ENCODE measurements at places on chromosomes 7 and 10. TPM values are rescaled to one million over a fixed set of nuclear protein-coding genes. Genes with fewer than 3 reads are reported as not detected.

GRCh38 chr10:74234569-74234968 lies 83.5 kb downstream of the ADK start:
- peak; percentile 54 for DNase-seq

DNA sequence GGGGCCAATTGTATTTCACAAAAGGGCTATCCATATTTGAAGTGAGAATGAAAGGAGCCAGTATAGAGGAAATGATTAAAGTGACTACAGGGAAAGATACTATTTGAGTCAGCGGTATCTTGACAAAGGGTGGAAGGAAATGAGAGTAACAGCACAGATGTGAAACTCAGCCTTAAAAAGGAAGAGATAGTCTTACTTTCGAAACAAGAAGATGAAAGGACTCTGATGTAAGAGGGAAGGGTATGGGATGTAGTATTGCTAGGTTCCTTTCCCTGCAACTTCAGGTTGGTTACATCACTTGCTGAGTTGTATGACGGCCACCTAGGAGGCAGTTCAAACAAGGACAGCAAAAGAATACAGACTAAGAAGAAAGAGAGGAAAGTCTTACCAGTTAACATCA lies 13.7 kb downstream of the CISD1 start:
- no peak for DNase-seq

The FGFR2 gene
- not detected for total RNA-seq

DNA sequence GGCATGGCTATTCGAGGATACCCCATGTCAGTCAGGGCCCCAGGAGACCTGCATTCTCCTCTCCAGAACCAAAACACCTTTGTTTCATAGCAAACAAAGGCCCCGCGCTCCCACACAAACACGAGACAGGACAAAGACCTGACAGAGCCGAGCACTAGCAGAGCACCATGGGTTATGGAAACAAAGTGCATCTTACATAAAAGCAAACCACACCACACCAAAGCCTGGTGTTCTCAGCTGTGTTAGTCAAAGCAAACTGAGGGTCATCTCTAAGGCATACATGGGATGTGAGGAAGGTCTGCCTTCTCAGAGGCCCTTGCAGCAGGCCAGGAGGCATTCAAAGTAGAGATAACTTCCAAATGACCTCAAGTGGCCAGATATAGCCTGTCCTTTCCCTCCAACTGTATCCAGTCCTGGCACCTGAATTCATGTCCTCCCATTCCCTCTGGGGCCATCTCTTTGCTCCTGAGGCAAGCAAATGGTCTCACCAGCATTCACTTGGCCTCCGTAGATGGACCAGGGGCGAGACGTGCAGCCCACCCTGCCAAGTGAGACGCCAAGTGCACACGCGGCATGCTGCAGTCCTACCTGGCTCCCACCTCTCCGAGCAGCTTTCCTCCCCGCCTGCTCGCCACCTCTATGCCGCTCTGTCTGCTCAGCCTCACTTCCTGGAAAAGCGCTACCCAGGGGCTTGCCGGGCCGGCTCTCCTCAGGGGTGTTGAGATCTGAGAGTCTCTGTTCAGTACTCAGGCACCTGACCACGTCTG lies 45.3 kb upstream of the PDLIM1 start:
- no peak for DNase-seq

DNA sequence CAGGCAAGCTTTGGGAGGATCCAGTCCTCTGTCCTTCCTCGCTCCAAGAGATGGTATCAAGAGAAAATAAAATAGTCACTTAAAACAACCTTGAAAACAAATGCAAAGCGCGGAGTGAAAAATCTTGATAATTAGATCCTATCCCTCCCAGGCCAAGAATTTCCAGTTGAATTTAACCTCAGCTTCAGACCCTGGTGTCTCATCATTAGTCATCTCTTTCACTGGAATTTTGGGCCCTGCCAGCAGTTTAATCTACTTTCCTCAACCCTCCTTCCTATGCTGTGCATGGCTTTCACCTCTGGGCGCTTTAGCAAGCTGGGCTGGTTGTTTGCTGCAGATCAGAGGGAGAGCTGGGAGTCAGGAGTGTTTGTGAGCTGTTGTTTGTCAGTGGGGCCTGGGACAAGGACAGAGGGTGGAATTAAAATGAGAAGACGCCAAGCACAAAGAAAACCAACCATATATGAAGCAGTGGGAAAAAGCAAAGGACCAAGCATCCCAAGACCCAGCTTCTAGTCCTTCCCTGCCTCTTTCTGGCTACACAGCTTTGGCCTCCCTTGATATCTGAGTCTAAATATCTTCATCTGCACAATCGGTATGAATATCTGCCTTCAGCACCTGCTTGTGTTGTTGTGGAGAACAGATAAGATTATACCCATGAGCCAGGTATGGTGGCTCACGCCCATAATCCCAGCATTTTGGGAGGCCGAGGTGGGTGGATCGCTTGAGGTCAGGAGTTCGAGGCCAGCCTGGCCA lies 13.5 kb downstream of the MYOF start:
- peak; percentile 97 for DNase-seq

DNA sequence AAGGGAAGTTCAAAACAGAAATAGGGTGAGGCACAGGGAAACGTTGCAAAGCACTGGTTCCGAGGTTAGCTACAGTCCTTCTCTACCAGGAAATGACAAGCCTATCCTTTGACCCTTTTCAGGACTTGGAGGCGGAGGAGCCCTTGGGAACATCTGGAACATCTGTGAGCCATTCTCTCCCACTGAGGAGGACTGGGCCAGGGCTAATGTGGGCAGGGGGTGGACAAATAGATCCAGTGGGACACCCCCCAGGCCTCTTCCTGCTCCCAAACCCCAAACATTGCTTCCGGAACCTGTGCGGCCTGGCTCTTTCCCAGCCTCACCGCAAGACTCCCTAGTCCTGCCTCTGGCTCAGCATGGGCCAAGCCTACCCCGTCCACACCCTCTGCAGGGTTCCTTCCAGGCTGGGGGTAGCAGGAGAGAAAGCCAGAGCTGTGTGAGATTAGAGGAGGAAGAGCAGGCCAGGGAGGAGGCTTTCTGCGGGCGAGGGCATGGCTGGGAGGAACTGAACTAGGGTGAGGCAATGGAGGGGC lies 36.5 kb downstream of the GHRHR start:
- no peak for DNase-seq

DNA sequence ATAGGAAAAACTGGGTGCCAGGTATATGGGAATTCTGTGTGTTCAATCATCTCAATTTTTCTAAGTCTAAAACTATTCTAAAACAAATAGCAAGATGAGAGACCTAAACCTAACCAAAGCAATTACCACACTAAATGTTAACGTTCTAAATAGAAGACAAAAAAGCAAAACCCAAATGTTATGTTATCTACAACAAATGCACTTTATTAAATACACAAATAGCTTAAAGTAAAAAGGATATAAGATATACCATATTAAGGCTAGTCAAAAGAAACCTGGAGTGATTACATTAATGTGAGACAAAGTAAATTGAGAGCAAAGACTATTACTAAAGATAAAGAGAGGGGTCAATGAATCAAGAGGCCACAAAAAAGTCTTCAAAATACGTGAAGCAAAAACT lies 81.4 kb downstream of the LARP4B start:
- no peak for DNase-seq

The ATAD1 gene
- total RNA-seq = 43.9 TPM

The SLC13A4 gene
- not detected for total RNA-seq

The SH2D4B gene
- not detected for total RNA-seq

The FEZF1 gene
- not detected for total RNA-seq

The SPDYE2 gene
- not detected for total RNA-seq

The BRAT1 gene
- total RNA-seq = 37.9 TPM

DNA sequence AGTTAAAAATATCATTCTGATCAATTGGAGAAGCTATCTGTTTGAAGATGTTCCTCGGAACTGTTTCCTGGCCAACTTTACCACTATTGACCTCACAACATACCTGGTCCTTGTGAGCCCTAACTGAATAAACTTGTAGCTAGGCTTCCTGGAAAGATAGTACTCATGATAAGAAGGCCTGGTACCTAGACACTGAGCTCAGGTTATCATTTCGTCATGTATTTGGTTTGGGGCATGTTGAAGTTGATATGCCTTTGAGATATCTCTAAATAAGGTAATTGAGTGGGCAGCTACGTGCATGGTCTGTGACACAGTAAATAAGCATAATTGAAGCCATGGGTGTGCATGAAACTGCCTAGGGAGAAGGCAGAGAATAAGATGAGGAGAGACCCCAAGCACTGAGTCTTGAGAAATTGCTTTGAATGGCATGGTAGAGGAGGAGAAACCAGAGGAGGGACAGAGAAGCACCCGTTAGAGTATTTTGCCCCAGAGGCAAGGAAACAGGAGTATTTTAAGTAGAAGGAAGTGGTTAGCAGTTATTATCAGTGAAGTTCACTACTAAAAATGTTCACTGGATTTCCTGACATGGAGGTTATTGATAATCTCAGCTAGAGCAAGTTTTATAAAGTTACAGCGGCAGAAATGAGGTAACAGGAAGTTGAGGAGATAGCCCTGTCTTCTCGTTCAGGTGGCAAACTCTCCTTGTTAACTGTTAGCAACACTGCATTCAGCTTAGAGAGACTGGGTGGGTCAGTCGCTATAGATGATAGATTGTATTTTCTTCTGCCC lies 55.6 kb downstream of the CC2D2B start:
- DNase-seq = no peak

DNA sequence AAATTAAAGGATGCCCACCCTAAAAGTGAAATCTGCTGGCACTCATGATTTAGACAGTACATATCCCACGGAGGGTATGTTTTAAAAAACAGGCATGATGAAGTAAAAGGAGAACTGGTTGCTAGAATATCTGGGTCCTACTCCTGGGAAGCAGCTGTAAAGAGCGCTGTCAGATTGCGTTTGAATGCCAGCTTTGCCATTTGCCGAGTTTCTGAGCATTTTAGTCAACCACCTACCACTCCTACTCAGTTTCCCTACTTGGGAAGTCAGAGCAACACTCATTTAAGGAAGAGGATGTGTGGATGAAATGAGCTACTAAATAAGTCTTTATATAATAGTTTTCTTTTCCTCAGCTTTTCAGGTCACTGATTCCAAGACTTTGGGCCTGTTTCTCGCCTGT lies 1.1 kb upstream of the UMAD1 start:
- peak; percentile 29 for DNase-seq

DNA sequence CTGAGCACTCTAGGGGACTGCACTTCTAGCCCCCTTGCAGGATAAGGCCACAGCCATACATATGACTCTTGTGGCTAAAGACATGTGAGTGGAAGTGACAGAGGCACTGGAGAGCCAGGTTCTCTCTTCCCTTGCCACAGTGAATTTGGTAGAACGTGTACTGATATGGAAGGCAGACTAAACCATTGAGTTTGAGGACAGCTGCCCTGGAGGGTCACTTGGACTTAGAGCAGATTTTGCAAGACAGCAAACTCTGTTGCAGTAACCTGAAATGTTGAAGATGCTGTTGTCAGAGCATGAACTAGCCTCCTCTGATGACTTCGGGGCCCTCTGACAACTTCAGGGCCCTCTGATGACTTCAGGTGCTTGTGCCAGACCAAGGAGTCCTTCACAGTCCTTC lies 85.9 kb downstream of the ELMO1 start:
- no peak for DNase-seq

DNA sequence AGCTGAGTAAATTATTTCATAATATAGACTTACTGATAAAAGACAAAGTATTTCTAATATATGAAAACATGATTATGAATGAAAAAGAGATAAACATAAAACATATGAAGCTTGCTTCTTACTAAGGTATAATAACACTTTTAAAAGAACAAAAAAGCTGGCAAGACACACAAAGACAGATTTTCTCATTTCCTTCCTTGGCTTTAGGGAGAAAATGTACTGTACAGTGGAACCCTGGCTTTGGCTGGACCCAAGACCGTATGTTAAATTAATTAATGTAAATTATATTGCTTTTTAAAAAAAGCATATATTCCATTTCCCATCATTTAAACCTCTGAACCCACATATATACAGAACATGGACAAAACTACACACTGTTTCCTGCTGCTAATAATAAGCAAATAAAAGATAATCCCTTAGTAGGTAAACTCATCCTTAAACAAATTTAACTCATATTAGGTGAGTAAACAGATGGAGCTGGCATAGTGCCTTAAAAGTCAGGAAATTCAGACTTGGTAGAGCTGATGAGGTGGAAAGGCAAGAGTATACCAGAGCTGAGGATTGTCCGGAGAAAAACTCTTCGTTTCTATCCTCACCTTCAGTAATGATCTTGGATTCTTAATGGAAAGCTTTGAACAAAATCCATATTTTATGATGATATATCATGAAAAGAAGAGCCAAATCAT lies 1016.4 kb upstream of the KCND2 start:
- DNase-seq = no peak

DNA sequence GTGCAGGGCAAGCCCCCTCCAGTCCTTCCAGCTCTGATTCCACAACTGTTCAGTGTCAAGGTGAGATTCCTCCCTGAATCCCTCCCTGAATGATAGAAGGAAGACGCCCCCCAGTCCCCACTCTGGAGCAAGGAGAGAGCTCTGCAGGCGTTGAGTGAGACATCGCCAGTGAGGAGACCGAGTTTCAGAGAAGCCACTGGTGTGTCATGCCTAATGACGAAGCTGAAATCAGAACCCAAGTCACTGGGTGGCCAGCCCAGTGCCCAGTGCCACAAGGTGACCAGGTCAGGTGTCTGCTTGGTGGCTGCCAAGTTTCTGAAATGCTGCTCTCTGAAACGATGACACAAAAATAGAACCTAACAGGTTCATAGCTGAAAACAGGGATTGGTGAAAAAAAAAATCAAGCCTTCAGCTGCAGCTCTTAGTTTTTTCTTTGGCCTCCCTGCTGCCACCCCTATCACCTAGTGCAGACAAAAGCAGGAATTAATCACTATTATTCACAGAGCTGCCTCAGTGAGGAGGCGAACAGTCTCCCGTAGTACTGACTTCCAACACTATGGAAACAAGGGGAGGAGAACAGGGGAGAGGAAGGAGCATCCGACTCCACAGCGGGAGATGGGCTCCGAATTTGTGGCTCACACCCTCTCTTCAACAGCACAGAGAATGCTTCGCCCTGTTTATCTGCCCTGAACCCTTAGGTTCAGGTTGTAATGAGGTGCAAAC lies 153.5 kb downstream of the ARHGAP12 start:
- DNase-seq = no peak

GRCh38 chr7:40403703-40404476 lies 269.1 kb downstream of the SUGCT start:
- DNase-seq = no peak

DNA sequence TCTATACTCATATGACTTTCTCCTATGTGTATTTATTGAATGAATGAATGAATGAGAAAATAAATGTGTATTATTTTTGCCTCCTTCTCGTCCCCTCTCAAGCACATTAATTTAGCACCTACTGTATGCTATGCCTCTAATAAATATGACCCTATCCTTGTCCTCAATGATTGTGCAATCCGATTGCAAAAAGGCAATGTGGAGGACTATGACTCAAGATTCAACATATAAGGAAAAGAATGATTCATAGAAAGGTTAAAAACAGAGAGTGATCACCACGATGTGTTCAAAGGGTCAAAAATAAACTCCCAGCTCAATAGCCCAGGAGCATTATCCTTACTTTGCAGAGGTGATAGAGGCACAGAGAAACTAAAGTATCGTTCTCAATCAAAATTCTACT lies 322.8 kb upstream of the SORCS1 start:
- peak; percentile 48 for DNase-seq

The GBX1 gene
- total RNA-seq = not detected

GRCh38 chr10:71392292-71392691 lies 4.4 kb upstream of the CDH23 start:
- no peak for DNase-seq

- DNase-seq = no peak
Measured at GRCh38 chr10:75624638-75625037, 193.2 kb downstream of the LRMDA start.

Data from GM23248 (cell line).